ENCODE measurements at places on chromosomes 4 and X.

- no peak for DNase-seq
These were observed 47.4 kb downstream of the HTRA3 start for GRCh38 chr4:8316911-8317351.

DNA sequence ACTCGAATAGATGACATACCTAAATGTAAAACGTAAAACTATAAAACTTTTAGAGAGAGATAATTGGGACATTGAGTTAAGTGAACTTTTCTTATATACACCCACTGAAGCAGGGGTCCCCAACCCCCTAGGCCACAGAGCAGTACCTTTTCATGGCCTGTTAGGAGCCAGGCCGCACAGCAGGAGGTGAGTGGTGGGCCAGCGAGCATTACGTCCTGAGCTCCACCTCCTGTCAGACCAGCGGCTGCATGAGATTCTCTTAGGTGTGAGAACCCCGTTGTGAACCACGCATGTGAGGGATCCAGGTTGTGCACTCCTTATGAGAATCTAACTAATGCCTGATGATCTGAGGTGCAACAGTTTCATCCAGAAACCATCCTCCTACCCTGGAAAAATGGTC lies 114.8 kb downstream of the HMX1 start:
- DNase-seq, result no peak

- DNase-seq, result no peak
These were observed 13.6 kb upstream of the SPARCL1 start for GRCh38 chr4:87542734-87543312.

DNA sequence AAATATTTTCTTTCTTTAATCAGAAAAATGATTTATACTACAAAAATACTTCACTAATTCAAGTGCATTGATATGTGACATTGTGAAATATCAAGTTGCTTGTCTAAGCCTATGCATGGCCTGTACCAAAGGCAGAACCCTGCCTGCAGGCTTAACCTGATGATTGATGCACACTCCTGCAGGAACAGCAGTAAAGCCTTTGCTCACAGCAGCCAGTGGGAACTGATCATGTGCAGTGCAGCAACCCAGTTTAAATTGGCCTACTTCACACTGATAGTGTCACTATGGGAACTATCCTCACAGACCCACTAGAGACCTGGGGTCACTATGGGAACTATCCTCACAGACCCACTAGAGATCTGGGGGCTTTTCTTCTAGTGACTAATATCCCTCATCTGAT lies 603.8 kb downstream of the RAPGEF2 start:
- DNase-seq, result no peak

- DNase-seq, result no peak
These were observed 562.5 kb downstream of the CCSER1 start for GRCh38 chr4:90689739-90690138.

GRCh38 chrX:124346117-124346876 lies at the start of gene SH2D1A:
SH2D1A (plus strand) TSS chrX:124346563; CDS start chrX:124346643, 80 bp downstream.
- no peak for DNase-seq

- DNase-seq, result no peak
These were observed 449.1 kb upstream of the SMIM31 start for GRCh38 chr4:164304861-164305260.

- DNase-seq, result no peak
These were observed 224.9 kb upstream of the FAT1 start for GRCh38 chr4:186948361-186949242.

GRCh38 chr4:10831727-10832408 lies 147.3 kb upstream of the CLNK start:
- no peak for DNase-seq

- DNase-seq, result no peak
These were observed 68.8 kb upstream of the HGFAC start for GRCh38 chr4:3372933-3373465.

DNA sequence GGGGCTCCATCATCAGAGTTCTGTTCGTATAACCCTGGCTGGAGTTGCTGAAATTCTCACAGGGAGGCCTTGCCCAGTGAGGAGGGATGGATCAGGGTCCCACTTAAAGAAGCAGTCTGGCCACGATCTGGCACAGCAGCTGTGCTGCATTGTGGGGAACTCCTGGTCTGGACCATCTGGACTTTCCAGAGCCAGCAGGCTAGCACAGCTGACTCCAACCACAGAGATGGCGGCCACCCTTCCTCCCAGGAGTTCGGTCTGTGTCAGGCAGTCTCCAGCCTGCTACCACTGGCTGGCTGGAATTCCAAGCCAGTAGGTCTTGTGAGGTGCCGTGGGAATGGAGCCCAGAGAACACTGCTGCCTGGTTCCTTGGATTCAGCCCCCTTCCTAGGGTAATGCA lies 62.0 kb downstream of the SLAIN2 start:
- no peak for DNase-seq

Measured in GM20000 (cell line).